ENCODE measurements at places on chromosomes 7 and 10.

GRCh38 chr10:10722422-10722821 lies 295.2 kb upstream of the CELF2 start:
- no peak for DNase-seq

- DNase-seq = no peak
Observed at GRCh38 chr10:66591865-66592264, 334.0 kb upstream of the LRRTM3 start.

- no peak for DNase-seq
Observed at GRCh38 chr7:19871102-19871501, 97.7 kb upstream of the TMEM196 start.

DNA sequence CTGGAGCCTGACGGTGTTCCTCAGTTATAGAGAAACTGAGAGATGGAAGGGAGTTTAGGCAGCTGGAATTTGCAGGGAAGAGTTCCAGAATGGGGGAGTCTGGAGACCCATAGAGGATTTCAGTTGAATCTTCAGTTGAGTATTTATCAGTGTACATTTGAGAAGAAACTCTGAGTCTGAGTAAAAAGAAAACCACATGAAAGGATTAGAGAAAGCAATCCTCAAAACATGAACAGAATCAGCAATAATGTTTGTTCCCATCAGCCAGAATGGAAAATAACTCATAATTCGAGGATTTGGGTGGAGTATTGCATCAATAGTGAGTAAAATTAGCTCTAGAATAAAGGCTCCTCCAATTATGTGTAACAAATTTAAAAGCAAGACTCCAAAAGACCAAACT lies 130.0 kb upstream of the AHR start:
- DNase-seq = no peak

DNA sequence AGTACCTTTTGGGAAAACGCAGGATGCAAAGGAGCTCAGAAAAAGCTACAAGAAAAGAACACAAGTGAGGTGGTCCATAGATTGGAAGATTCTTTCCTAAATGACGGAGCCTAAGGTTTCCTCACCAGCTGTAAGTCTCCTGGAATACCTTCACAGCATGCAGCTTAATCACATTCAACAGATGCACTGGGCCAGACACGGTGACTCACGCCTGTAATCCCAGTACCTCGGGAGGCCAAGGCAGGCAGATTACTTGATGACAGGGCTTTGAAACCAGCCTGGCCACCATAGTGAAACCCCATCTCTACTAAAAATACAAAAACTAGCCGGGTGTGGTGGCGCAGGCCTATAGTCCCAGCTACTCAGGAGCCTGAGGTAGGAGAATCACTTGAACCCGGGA lies 228.7 kb downstream of the FRMD4A start:
- DNase-seq = no peak

GRCh38 chr7:122468945-122469344 lies 164.4 kb upstream of the FEZF1 start:
- DNase-seq = no peak

DNA sequence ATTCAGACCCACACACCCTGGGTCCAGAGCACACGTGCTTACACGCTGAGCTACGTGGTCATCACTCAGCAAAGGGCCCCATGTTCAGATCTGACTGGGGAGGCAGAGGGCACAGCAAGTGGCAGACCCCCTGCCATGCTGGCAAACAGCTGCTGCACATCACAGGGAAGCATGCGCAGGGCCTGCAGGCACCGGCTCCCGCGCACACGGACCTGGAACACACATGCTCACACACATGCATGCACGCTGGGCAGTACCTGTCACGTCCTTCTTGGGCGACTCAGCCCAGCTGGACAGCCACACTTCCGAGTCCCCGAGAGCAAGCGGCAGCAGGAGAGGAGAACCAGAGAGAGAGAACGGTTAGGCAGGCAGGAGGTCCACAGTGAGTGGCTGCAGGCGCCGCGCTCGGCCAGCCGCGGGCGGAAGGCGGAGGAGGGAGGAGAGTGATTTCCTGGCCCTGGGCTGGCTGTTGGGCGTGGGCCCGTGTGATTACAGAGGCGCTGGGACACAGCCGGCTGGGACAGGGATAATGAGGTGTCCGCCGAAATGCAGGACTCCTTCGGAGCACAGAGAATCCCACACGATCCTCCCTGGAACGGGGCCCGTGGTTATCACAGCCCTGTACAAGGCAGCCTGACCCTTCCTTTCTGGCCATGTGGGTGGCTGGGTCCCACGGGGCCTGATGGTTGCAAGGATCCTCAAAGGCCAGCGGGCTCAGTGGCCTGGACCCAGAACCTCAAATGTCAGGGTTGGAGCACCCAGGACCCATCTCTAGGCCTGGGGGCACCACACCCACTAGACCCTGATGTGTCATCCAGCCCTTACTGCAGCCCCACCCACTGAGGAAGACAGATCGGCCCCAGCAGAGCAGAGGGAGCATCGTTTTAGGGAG lies 175.1 kb downstream of the NEURL1 start:
- peak; percentile 82 for DNase-seq

- DNase-seq = no peak
Observed at GRCh38 chr7:12397671-12398070, 6.0 kb downstream of the VWDE start.

DNA sequence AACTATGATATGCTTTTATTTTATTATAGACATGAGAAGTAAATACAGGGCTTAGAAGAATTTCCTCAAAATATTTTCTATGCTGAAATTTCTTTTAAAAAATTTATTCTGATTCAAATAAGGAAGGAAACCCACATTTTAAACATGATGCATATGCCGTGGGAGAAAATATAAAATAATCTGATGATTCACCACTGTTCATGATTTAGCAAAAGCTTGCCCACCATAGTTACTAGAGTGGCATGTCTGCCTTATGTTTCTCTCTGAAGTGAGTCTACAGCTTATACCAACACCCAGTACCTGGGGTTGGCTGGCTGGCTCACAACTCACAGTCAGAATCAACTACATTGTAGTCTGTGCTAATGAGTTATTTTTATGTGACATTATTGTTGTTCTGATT lies 102.0 kb downstream of the GNAI1 start:
- DNase-seq = no peak

GRCh38 chr10:31467791-31468535 lies 148.9 kb downstream of the ZEB1 start:
- no peak for DNase-seq

GRCh38 chr7:48759431-48760080 lies 164.8 kb upstream of the CDC14C start:
- no peak for DNase-seq

DNA sequence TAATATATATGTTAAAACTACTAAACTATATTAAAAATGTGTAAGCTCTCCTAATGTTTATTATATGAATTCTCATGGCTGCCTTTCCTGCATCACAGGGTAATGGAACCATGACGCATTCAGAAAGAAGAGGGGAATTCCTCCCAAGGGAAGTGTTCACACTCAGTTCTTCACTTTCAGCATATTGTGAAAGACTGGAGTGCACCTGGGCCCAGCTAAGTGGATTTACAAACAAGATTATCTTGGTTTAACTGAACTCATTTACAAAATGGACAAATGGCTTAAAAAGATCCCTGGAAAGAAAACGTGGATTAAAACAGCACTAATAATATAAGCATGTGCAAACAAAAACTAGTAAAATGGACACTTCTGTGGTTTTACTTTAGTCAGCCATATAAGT lies 149.8 kb downstream of the DOCK4 start:
- DNase-seq = no peak

GRCh38 chr7:98785929-98786571 lies 83.8 kb downstream of the TMEM130 start:
- DNase-seq = no peak

- no peak for DNase-seq
Observed at GRCh38 chr7:90216080-90216674, 4.6 kb downstream of the STEAP2 start.

GRCh38 chr10:79482741-79483140 lies 29.6 kb upstream of the EIF5AL1 start:
- DNase-seq = no peak

- peak; percentile 36 for DNase-seq
Observed at GRCh38 chr10:103069453-103070331, 123.4 kb downstream of the NT5C2 start.

DNA sequence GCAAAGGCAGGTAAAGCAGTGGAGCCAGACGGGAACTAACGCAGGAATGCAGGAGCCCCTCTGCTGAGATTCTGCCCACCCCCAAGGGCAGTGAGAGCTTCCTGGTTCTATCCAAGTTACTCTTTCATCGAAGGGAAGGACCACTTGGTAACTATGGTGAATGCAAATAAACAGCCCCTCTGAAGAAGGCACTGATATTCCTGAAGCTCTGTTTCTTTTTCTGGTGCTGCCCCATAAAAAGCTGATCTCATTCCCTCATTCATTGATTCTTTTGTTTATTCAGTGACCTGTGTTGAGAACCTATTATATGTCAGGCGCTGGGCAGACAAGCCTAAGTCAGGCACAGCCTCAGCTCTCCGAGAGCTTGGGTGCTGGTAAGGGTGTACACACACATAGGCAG lies 217.3 kb downstream of the SNX10 start:
- DNase-seq = no peak

- DNase-seq = no peak
Observed at GRCh38 chr7:117205873-117206272, 117.0 kb downstream of the WNT2 start.

DNA sequence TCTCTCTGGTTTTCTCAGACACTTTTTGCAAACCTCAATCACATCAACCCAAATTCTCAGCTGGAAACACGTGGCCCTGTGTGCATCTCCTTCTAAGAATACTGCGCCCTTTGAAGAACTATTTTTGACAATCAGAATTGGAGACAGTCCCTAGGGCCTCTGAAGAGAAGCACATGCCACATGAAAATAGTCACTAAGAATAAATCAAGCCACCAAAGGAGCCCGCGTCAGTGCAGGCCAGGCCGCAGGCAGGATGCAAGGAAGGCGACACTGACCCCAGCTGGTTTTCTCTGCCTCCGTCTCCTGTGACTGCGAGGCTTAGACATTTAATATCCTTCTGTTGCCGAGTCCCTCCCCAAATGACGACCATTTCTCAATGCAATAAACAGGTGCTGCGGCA lies 88.0 kb upstream of the ADAM12 start:
- DNase-seq = no peak

DNA sequence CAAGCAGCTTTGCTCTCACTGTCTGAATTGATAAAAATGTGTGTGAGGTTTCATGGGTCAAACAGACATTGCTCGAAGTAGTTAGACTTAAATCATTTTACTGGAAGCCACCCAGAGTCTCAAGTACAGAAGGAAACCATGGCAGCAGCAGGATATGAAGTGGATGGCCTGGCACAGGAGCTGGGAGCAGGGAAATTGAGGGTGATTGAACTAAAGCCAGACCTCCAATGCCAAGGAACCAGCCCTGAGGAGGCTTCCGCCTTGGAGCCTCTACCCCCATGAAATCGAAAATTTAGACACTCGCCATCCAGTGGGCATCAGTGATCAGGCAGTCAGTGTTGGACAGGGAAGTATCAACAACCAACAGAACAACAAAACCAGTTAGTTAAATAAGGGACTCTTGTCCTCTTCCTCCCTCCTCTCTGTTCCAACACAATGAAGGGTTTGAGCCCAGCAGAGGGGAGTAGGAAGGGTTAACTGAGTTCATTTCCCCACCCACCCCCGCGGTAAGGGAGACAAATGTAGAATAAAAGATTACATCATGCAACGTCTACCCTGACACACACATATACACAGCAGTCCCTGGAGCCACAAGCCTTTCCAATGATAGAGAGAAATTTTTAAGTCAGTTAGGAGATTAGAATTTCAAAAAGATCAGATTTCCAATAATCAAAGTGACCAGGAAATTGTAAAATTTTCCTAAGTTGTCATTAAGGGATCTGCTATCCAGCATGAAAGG lies 156.3 kb downstream of the SLC16A9 start:
- no peak for DNase-seq

DNA sequence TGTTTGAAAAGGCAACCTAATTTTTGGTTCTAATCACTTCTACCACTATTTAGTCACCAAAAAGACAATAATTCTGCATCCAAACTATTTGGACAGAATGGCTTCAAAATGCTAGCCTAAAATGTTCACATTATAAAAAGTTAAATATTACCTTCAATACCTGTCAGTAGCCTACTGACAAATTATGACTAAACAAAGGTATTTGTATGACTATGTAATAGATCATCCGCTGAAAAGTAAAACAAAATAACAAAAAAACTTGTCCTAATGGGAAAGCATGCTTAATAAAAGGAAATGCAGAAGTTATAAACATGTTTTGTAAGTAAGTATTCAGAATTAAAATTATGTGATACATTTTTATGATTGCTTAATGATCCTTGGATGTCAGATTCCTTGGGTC lies 36.6 kb downstream of the CD36 start:
- no peak for DNase-seq

DNA sequence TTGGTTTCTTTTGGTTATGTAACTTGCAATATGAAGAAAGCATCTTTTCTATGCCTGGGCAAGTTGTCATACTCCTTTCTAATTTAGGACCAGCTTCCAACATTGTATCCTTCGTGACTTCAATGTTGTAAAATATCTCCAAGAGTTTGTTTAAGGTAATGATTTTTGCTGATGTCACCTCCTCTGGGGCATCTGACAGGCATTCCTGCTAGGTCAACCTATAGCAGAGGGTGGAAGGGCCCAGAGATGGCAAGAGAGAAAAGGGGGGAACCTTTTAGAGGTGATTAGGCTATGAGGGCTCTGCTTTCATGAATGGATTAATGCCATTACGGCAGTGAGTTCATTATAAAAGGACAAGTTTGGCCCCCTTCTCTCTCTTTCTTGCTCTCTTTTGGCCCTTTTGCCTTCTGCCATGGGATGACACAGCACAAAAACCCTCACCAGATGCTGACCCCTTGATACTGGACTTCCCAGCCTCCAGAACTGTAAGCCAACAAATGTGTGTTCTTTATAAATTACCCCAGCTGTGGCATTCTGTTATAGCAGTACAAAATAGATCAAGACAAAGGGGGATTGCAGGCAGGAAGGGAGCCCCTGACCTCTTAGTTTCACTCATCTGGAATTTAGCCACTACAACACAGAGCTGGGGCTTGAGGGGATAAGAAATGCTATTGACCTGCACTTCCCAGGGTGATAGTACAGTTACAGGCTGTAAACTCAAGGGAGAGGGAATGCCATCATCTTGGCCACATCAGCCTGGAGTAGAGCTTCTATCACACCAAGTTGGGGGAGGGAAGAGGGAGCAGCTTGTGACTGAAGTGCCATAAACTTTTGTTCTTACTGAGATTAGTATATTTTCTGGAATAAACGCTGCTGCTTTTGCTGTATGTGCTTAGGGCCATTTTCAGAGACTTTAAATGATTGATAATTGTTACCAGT lies 195.9 kb downstream of the CFTR start:
- DNase-seq = no peak

DNA sequence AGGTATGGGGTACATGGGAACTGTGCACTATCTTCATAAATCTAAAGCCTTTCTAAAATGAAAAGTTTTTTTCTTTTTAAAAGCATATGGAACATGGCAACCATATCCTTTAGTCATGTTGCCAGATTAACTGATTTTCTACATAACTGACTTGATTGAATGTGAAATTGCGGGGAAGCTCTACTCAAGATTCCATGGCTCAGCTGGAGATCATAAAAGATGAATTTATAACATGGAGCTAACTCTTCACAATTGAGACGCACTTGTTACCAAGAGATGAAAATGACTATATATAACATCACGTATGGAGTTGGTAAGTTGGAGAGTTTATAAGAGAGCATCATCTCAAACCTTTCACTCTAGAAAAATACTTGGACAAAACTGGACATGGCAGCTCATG lies 190.2 kb upstream of the MYO3A start:
- no peak for DNase-seq

GRCh38 chr10:29559996-29560395 lies 74.8 kb downstream of the SVIL start:
- DNase-seq = no peak

GRCh38 chr10:71290806-71291527 lies 28.1 kb upstream of the SLC29A3 start:
- no peak for DNase-seq

- peak; percentile 68 for DNase-seq
Observed at GRCh38 chr10:72242675-72243074, 26.6 kb upstream of the ASCC1 start.
